ENCODE measurements at places on chromosomes 2 and 18. TPM values are rescaled to one million over a fixed set of nuclear protein-coding genes. Genes with fewer than 3 reads are reported as not detected.

Gene APCDD1
- not detected for total RNA-seq

Gene LYPD6
- not detected for total RNA-seq

Gene CFC1
- not detected for total RNA-seq

Gene MFSD6
- total RNA-seq, result 53.9 TPM

Gene ST8SIA3
- not detected for total RNA-seq

Gene PLCD4
- total RNA-seq, result 0.64 TPM

Gene GPR155
- total RNA-seq, result 19.2 TPM

Gene SULT1C4
- not detected for total RNA-seq

Gene GRHL1
- total RNA-seq, result 1.8 TPM

Gene MOGAT1
- not detected for total RNA-seq

Gene SERPINB7
- total RNA-seq, result not detected

Gene HOXD1
- not detected for total RNA-seq

Data from T-helper 1 cell treated with Interleukin-12 subunit alpha and Interleukin-12 subunit beta and Interleukin-4 antibody, amounts not matched to agents 30 ng/mL and 1 ng/mL, for 36 hours (primary cell).